Stimulated activated CD4-positive, alpha-beta T cell treated with anti-CD3 and anti-CD28 coated beads, Interleukin-1b, Interleukin-23, amount 100 ng/mL, for 4 hours (primary cell): ENCODE measurements at places on chromosomes 11 and 22.

DNA sequence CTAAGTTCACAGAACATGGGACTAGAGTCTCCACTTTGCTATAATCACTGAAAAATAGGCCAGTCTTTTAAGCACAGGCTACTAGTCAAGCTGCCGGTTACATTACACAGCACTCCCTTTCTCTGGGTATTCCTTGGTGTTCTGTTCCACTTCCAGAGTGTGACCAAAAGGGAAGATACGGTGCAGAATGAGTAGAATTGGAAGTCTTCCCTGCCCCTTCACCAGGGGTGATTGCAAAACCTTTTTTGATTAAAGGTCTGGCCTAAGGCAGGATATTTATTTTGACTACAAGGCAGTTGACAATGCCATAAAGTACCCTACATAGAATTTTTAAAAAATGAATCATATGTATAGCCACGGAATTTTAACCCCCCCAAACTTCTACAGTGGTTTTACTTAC, 59.6 kb upstream of the ADORA2A start:
- no peak for DNase-seq

DNA sequence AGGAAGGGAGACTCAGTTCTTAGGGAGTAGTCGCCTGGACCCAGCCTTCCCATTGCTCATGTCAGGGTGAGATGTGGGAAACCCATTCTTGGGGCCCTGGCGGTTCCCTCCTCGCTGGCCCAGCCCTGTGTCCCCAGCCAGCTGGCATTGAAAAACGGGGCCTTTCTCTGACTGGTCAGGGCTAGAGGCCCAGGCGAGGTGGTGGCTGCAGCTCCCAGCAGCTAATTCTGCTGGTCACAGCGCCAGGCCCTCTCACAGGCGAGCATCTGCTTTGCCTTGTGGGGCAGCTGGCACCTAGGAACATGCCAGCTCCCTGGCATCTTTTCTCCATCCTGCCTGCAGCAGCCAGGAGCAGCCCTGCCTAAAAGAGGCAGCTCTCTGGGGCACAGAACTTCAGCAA, 20.1 kb downstream of the TSPAN18 start:
- DNase-seq: no peak

DNA sequence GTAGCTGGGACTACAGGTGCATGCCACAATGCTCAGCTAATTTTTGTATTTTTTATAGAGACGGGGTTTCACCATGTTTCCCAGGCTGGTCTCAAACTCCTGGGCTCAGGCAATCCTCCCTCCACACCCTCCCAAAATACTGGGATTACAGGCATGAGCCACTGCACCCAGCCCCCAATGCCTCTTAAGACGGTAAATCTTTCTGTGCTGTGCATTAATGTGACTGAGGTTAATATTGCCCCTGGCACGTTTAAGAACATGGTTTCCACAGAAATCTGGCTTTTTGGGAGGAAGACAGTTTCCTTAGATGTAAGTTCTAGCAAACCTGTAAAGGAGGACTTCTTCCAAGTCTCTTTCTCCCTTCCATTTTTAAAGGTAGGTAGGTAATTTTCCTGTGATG, 6.1 kb upstream of the HORMAD2 start:
- no peak for DNase-seq

DNA sequence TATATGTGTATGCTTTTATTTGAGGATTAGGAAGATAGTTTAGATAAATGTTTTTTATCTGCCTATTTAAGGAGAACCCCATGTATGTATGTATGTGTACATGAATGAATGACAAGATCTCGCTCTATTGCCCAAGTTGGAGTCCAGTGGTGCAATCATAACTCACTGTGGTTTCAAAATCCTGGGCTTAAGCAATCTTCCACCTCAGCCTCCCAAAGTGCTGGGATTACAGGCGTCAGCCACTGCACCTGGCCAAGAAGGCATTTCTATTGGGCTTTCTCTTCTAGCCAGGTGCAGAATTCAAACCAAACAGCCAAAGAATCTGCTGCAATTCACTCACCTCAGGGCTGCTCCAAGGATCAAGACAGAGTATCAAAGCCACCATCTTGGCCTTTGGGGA, 25.5 kb upstream of the DGKZ start:
- DNase-seq: no peak

- no peak for DNase-seq
Observed at GRCh38 chr11:2187280-2187707, 15.7 kb upstream of the TH start.

GRCh38 chr11:128527046-128527445, 60.3 kb downstream of the ETS1 start:
- DNase-seq: no peak

DNA sequence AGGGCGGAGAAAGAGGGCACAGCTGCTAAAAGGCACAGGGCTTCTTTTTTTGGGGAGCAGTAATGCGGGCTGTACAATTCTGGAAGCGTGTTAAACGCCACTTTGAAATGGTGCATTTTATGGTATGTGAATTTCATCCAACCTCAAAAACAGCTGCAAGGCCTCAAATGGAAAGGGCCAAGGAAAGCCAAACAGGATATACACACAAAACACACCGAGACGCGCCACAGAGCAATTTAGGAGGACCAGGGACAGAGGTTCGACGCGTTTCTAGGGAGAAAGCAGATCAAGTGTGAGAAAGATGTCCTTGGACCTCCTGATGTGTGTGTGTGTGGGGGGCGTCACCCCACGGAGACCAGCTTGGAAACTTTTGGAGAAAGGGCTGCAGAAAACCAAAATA, 31.1 kb downstream of the TSPAN4 start:
- DNase-seq: no peak

GRCh38 chr11:87063982-87064381, 26.2 kb downstream of the TMEM135 start:
- DNase-seq: no peak

DNA sequence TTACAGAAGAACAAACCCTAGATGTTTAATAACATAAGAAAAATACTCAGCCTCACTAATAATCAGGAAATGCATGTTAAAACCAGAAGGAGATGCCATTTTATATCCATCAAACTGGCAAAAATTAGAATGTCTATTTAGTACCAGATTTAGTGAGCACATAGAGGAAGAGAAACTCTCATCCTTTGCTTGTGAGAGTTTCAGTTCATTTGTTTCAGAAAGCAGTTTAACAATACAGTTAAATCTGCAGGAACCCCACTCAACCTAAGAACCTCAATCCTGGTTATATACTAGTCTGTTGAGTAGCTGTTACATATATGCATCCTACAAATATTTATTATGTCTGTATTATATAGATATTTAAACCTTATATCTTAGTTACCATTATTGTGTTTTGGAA, 172.6 kb downstream of the WNT11 start:
- no peak for DNase-seq

DNA sequence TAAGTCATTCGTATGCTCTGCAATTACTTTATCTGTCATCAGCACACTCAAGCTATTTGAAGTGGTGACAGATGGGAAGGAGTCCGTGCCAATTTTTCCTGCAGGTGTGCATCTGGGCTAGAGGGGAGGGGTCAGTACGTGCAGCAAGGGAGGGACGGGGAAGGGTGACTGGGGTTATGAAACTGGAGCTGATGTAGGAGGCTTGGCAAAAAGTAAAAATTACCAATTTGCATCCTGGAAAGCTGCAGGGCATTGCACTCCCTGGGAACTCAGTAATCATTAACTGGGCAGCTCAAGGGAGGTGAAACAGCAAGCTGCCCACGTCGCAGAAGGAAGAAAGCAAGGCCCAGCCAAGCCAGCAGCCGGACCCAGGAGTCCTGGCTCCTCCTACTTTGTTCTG, 87.1 kb upstream of the TMEM45B start:
- no peak for DNase-seq

DNA sequence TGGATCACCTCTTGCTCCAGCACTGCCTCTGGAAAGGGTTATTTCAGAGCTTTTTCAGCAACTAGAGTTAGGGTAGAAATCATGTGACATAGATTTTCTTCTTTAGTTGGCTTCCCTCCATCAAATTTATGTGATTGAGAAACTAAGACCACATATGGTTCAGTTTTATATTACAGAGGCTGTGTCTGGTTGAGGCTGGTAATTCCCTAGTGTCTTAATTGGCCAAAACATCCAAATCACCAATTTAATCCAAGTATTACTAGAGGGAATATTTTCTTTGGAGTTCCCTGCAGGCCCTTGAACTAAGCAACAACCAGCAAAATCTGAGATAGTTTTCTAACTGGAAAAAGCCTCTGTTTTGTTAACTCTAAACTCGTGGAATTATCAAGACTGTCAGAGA, 136.3 kb downstream of the ARHGAP42 start:
- no peak for DNase-seq

DNA sequence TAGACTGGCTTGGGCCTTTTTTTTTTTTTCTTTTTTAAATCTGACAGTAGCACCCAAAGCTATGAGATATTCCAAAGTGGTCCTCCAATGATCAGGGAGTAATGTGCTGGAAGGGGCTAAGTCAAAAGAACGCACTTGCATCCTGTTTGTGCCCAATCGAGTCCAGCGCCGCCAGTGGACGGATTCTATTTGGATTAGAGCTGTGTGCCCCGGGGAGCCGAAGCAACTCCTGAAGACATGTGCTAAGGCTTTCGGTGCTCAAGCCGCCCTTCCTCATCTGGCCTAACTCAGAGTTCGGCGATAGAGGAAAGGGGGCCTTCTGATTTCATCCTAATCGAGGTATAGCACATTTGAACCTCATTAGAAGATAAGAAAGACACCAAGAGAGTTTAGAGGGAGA, 147.8 kb upstream of the NECTIN1 start:
- no peak for DNase-seq

DNA sequence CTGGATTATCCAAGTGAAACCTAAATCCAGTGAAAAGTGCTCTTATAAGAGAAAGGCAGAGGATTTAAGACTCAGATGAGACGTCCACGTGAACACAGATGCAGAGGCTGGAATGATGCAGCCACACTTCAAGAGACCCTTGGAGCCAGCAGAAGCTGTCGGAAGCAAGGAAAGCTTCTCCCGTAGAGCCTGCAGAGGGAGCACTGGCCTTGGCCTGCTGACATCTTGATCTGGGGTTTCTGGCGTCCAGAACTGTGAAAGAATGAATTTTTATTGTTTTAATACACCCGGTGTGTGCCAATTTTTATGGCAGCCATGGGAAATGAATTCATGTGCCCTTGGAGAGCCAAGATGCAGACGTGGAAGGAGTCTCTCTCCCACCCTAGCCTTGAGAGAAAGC, 407.0 kb upstream of the B3GAT1 start:
- DNase-seq: no peak

- no peak for DNase-seq
Observed at GRCh38 chr11:72293910-72294615, 50.1 kb upstream of the PHOX2A start.

DNA sequence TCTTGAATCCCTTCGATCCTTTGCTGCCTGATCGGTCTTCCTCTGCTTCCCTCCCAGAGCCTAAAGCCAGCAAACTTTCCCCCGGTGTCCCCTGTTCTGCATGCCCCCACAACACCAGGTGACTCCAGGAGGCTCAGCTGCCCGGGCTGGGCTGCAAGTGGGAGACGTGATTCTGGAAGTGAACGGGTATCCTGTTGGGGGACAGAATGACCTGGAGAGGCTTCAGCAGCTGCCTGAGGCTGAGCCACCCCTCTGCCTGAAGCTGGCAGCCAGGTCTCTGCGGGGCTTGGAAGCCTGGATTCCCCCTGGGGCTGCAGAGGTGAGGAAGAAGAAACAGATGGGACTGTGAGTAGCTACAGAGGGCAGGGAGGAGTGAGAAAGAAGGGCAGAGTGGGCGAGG, 3.6 kb downstream of the NHERF4 start:
- no peak for DNase-seq

DNA sequence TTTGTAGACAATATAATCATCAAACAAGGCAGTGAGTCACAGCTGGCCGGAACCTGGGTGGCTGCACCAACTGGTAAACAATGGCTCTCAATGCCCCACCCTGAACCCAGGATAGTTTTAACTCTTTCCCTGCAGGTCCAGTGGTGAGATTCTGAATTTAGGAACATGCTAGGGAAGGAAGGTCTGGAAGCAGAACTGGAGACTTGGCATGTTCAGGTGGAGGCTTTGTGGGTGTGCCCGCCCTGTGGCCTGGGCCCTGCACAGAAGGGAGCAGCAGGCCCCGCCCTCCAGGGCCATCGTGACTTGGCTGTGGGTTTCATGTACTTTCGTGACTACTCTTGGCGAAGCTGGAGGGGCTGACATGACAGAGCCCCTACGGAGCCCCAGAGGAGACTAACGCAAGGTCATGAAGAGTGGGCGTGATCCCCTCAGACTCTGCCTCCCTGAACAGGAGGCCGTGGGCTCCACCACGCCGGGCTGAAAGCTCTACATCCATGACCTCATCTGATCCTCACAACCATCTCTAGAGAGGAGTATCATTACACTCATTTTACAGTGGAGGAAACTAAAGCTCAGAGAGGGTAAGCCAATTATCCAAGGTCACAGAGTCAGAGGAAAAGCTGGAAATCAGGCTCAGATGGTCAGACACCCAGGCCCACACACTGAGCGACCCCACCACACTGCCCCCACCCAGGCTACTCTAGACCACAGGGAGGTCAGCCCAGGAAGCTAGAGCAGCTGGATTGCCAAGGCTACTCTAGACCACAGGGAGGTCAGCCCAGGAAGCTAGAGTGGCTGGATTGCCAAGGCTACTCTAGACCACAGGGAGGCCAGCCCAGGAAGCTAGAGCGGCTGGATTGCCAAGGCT, 27.3 kb downstream of the MAFF start:
- no peak for DNase-seq
